ENCODE measurements at places on chromosomes 7 and 10.

GRCh38 chr7:78514634-78515033 lies 716.1 kb downstream of the PHTF2 start:
- no peak for DNase-seq

- no peak for DNase-seq
These were observed 32.4 kb downstream of the BLNK start for GRCh38 chr10:96238646-96239623.

DNA sequence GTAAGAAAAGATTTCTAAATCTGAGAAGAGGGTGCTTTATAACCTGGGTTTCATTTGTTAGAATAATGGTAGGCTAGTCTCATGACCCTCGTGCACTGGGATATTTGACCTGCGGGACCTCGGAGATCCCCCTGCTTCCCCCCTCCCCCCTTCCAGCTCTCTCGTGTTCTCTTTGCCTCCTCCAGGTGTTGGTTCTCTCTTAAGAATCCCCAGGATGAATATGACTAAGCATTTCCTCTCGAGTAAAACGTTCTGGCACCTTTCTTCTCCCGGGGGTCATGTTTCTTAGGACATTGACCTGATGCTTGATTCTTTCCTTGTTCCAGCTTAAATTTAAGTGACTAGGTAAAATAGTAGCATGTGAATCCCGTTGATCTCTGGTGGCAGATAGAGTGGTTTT lies 71.2 kb downstream of the SHH start:
- no peak for DNase-seq

- DNase-seq: peak; percentile 84
These were observed 41.9 kb upstream of the PSMG3 start for GRCh38 chr7:1611708-1612241.

DNA sequence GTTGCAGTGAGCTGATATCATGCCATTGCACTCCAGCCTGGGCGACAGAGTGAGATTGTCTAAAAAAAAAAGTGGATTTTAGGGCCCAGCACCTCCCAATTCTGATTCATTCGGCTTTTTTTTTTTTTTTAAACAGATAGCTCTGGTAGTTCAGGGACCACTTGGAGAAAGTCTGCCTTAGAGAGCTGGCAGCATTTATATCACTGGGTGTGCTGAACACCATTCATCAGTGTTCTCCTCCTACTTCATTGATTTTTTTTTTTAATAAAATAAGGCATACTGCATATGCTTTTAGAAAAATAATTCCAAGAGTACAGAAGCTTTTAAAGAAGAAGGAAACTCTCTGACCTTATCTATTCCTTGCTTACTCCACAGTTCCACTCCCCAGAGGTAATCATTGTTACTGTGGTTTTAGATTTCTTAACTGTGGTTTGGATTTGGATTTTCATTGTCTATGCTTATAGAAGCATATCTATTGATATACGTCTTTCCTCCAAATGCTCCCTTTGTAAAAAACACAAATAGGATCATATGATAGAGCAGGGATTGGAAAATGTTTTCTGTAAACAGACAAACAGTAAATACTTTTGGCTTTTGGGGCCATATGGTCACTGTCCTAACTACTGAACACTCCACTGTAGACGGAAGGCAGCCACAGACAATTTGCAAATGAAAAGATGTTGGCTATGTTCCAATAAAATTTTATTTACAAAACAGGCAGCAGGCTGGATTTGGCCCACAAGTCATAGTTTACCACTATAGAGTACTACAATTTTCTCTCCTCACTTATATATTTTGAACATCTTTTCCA lies 21.1 kb upstream of the SAR1A start:
- peak; percentile 62 for DNase-seq

GRCh38 chr7:25619963-25620799 lies 391.9 kb upstream of the NPVF start:
- DNase-seq: no peak

- DNase-seq: no peak
These were observed 3.5 kb upstream of the FRAT2 start for GRCh38 chr10:97338041-97338440.

GRCh38 chr7:154583454-154583853 lies 419.5 kb downstream of the PAXIP1 start:
- DNase-seq: no peak

- DNase-seq: no peak
These were observed 187.1 kb downstream of the ADARB2 start for GRCh38 chr10:1550291-1550595.
